Dorsolateral prefrontal cortex (tissue), 122 donors: ENCODE measurements at places on chromosomes 1 and 21.

GRCh38 chr1:232267837-232268598 is 361.9 kb downstream of the SIPA1L2 start:
- DNase-seq = no peak

GRCh38 chr1:174872615-174873058 is 127.1 kb upstream of the CACYBP start:
- no peak for DNase-seq

GRCh38 chr1:244329591-244330317 is 122.0 kb downstream of the ADSS2 start:
- no peak for DNase-seq

GRCh38 chr1:115068826-115069585 is 20.3 kb downstream of the TSPAN2 start:
- DNase-seq = no peak

GRCh38 chr1:225936523-225936922 is 4.5 kb downstream of the LEFTY2 start:
- no peak for DNase-seq

DNA sequence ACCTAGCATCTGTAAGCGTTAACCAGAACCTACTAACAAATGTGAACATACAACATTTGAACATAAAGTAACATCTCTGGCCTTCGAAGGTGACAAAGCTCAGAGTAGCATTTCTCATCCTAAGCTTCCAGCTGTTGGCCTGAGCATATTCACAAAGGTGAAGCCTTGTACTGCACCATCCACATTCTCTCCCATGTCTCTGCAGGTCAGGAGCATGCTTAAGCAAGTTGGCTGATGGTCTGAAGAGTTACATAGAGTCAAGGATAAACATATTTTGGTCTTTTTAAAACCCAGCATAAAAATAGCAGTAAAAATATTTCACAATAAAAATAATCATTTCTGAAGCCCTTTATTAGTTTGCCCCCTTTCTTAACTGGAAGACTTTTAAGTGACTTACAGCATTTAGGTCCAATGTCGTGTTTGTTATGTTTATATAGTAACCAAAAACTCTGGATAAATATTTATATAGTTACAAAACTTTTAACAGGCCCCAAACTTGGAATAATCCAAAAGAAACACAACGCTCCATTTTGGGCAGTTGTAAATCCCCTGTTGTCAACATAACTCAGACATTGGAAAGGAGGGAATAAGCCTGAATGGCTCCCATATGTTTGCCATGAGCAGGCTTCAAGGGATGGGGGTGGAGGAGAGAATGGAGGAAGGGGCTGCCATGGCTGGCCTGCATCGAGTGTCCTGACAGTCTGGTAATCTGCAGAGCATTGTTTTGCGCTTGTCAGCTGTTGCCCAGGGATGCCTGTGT is 42.8 kb upstream of the ENAH start:
- no peak for DNase-seq

DNA sequence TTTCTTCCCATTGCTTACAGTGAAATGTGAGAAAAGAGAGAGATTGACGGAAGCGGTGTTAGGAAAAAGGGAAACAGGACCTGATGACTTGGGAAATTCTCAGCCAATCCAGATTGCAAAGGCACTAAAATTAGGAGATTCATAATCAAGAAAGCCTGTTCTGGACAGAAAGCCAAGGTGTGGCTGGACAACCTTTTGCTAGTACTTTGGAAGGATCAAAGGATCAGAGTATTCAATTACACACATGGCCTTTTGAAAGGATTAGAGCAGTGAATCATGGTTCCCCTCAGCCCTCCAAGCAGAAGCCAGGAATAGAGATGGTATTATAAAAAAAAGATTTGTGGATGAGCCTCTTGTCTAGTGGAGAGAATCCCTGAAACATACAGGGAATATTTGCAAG is 669.8 kb upstream of the ADAMTS5 start:
- no peak for DNase-seq

DNA sequence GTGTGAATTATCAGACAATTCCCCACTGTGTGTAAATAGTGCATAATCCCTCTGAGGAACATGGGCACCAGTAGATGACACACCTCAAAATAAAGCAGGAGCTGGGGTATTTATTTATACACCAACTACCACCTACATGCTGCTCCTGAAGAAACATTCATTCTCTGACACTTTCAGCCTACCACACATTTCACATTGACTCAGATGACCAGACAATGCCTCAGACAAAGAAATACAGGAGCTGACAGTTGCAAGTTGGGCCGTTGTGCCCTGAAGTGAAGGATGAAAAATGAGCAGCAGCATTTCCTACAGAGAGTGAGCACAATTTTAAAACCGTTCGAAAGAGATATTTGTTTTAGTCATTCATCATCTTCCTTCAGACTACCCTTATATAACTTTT is 63.2 kb downstream of the RGS2 start:
- no peak for DNase-seq

- no peak for DNase-seq
These were observed 299.8 kb downstream of the MATN1 start for GRCh38 chr1:30423570-30423969.

DNA sequence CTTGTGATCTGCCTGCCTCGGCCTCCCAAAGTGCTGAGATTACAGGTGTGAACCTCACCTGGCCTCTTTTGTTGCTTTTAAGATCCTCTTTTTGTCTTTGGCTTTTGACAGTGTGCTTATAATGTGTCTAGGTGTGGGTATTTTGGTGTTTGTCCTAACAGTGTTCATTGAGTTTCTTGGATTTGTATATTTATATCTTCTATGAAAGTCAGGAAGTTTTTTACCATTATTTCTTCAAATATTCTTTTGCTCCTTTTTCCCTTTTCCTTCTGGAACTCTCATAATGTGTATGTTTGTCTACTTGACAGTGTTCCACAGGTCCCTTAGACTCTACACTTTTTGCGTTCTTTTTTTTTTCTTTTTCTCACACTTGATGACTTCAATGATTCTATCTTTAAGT is 59.1 kb downstream of the URB2 start:
- DNase-seq = no peak

DNA sequence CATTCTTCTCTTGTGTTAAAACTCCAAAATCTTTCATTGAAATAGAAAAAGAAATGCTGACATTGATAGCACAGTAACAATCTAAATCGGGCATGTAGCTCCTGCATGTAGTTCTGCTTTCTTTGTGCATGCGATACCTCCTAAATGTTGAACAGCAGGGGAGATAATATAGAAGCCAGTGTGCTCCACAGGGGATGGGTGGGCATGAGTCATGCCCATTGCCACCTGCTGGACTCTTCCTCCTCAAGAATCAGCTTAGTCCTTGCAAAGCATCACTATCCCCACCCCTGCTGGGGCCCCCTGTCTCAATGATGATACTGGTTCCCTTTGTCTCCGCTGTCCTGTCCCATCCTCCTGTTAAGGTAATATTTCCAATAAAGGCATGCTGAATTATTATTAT is 203.0 kb downstream of the RWDD3 start:
- DNase-seq = no peak

- DNase-seq = no peak
These were observed 703.1 kb downstream of the ADGRL2 start for GRCh38 chr1:82503822-82504221.

- DNase-seq = no peak
These were observed 74.7 kb downstream of the RUNX1 start for GRCh38 chr21:34974162-34974981.

- DNase-seq = no peak
These were observed 58.9 kb downstream of the C1orf94 start for GRCh38 chr1:34235594-34235993.

- DNase-seq = peak; percentile 71
These were observed 1.1 kb downstream of the ADGRB2 start for GRCh38 chr1:31762726-31763670.

GRCh38 chr21:46221664-46222435 is 6.7 kb downstream of the LSS start:
- no peak for DNase-seq

DNA sequence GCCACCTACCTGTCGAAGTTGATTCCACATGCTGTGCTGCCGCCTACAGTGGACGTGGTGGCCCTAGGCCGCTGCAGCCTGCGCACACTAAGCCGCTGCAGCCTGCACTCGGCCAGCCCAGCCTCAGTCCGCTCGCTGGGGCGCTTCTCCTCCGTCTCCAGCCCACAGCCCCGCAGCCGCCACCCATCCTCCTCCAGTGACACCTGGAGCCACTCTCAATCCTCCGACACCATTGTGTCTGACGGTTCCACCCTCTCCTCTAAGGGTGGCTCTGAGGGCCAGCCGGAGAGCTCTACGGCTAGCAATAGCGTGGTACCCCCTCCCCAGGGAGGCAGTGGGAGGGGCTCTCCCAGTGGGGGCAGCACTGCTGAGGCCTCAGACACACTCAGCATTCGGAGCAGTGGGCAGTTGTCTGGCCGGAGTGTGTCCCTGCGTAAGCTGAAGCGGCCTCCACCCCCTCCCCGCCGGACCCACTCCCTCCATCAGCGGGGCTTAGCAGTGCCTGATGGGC is 46.9 kb downstream of the YARS1 start:
- DNase-seq = no peak

DNA sequence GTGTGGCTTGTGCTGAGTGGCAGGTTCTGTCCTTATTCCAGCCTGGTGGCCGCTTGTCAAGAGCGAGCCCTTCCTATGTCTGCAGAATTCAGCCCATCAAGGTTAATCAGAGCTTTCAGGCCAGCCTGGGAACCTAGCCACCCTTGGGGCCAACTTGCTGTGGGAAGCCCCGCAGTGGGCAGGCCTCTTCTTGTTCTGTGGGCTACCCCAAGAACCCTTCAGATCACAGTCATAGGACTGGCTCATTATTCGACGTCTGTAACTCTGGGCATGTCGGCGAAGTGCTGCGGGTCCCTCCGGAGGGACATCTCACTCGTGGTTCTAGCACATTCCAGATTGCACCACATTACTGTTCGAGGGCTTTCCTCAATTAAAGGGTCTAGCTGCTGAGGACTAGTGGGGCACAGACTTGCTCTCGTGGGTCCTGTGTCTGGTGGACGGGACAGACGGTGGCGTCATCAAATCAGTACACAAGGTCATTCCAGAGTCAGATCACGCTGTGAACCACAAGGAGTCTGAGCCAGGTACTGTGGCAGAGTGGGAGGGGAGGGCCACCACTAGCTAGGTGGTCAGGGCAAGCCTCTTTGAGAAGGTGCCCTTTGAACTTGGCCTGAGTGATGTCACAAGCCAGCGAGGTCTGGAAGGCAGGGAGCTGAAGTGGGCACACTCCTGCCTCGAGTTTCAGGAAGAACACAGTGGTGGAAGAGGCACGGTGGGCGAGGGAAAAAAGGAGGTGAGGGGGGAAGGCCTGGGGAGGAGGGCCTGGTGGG is 20.3 kb upstream of the TNFRSF1B start:
- no peak for DNase-seq

- DNase-seq = no peak
These were observed 249.2 kb downstream of the TOMM20 start for GRCh38 chr1:234879147-234880080.

DNA sequence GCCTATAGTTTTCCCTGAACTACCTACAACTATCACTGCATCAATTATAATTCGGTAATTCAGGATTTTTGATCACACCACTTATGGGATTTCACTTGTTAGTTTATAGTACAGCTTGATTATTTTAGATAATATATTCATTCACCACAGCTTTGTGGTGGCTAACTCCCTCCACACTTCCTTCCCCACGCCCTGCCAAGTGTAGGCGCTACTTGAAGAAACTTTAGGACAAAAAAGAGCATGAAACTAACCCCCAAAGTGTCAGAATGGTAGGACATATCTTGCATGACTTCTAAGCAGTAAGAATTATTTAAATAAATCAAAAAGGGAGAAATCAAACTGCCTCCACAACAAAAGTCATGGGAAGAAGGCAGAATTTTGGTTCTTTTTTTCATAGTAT is 70.1 kb downstream of the LHX9 start:
- no peak for DNase-seq

GRCh38 chr1:203342192-203342940 is 8.6 kb downstream of the FMOD start:
- DNase-seq = peak; percentile 44

GRCh38 chr1:83912876-83913275 is 86.1 kb downstream of the TTLL7 start:
- no peak for DNase-seq

GRCh38 chr1:224782281-224783000 is 147.0 kb upstream of the DNAH14 start:
- DNase-seq = no peak

DNA sequence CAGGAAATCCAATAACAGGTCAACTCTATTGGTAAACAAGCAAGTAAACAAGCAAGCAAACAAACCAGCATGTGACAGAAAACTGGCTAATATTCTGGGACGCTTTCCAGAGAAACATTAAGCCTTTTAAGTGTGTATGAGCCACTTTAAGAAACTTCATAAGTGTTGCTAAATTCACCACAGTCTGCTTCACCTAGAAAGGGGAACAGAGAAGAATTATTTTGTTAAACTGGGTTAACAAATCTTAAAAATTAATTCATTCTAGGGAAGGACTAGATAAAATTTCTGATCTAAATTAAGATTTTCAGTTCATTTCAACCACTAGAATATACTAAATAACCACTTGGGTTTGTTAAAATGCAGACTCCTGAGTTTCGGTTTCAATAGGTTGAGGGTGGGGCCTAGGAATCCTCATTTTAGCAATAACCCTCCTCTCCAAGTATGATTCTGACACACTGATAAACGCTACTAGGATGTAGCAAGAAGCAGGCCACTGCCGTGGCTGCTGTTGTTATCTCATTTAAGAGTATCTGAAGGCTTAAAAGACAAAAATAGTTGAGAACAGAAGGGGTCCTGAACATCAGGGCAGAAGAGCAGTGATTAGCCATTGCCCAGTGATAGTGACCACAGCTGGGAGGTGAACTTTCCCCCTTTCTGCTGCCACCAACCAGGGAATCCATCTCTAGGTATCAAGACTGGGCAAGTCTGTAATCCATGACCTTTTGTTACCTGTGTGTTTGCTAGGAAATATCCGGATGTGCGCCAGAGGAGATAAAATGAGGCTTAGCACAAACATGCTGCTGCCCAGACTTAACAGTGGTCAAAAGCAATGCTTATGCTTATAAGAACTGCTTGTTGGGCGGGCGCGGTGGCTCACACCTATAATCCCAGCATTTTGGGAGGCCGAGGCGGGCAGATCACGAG is 11.2 kb downstream of the CREG1 start:
- DNase-seq = no peak

- no peak for DNase-seq
These were observed 81.2 kb upstream of the RALGPS2 start for GRCh38 chr1:178643831-178644230.

GRCh38 chr1:171472183-171472647 is 13.1 kb upstream of the PRRC2C start:
- no peak for DNase-seq

- no peak for DNase-seq
These were observed 37.9 kb downstream of the CDK18 start for GRCh38 chr1:205542367-205542766.

DNA sequence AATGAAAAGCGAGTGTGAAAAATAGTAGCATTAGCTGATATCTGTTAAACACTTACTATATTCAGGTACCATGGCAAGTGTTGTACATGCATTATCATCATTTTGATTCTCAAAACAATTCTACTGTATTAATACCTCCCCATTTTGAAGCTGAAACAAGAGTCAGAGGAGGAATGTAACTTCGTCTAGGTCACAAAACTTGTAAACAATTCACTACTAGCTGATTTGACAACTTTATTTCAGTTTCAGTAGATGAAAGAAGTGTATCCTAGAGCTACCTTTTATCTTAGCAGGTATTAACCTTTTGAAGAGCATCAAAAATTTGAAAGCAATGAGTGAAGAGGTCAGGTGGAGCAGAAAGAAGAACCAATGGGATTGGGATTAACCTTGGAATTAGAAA is 1.6 kb downstream of the CD84 start:
- DNase-seq = no peak
